Ureter (tissue), 1 donor: ENCODE measurements at places on chromosomes 13 and 19. TPM values are rescaled to one million over a fixed set of nuclear protein-coding genes. Genes with fewer than 3 reads are reported as not detected.

Gene FGF22
- 0.29 TPM for total RNA-seq

Gene MBD3L3
- not detected for total RNA-seq

Gene BCL3
- 68.4 TPM for total RNA-seq

Gene PNMA8B
- total RNA-seq: 1.1 TPM
